ENCODE measurements at places on chromosomes 5 and 9.

GRCh38 chr5:42950456-42951292 is 89.4 kb downstream of the ANXA2R start:
- DNase-seq, result peak; percentile 41

GRCh38 chr5:36607838-36608783 is 1.7 kb downstream of the SLC1A3 start:
- no peak for DNase-seq

DNA sequence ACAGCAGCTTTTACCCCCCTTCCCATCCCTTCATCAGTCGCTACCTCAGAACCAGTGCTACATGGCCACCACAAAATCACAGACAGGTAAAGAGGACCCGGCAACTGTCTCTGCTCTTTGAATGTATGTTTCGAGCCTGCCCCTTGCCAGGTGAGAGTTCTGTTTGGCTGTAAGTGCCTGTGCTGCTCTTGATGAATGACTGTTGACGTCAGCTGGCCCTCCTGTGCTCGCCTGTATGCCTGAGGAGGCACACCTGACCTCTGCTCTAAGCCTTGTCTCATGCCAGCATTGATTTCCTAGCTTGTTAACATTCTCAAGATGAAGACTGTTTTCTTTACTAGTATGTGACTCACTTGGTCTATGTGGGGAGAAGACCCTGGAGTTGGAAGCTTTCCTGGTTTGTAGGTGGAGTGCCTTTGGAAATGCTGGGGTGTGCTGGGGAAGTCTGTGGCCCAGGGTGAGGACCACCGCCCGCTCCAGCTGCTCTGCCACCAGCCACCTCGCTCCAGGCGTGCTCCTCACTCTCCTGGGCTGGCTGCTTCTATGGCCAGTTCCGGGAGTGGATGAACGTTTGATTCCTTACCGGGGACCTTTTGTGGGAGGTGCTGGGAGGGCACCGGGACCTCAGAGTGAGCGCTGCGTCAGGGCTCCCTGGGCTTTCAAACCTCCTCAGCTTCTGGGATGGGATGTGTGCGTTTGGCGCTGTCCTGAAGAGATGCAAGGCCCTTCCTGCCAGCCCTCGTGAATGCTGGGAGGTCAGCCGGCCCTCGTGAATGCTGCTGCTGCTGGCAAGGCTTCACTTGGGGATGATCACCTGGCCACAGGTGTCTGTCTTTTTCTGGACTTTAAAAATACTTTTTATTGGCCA is 109.9 kb downstream of the EHMT1 start:
- no peak for DNase-seq

- DNase-seq, result no peak
These were observed 22.0 kb downstream of the OR2S2 start for GRCh38 chr9:35935755-35936509.

DNA sequence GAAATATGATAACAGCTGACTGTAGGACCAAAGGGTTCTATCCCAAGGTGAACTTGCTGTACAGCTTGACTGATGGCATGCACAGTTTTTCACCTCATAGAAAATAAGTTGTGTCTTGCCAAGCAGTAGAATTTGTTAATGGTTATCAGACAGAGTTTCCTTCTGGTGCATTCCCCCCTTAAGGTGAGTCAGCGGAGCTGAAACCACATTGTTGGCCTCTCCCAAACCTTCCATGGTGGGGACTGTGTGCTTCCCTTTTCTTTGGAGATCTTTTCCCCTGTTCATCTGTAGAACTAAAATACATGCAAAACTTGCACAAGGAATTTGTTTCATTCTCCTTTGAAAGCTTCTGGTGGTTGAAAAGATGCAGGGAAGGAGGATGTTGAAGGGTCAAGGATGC is 179.8 kb downstream of the FGF1 start:
- DNase-seq, result no peak

- DNase-seq, result no peak
These were observed 3.1 kb downstream of the CXXC5 start for GRCh38 chr5:139651043-139651834.

DNA sequence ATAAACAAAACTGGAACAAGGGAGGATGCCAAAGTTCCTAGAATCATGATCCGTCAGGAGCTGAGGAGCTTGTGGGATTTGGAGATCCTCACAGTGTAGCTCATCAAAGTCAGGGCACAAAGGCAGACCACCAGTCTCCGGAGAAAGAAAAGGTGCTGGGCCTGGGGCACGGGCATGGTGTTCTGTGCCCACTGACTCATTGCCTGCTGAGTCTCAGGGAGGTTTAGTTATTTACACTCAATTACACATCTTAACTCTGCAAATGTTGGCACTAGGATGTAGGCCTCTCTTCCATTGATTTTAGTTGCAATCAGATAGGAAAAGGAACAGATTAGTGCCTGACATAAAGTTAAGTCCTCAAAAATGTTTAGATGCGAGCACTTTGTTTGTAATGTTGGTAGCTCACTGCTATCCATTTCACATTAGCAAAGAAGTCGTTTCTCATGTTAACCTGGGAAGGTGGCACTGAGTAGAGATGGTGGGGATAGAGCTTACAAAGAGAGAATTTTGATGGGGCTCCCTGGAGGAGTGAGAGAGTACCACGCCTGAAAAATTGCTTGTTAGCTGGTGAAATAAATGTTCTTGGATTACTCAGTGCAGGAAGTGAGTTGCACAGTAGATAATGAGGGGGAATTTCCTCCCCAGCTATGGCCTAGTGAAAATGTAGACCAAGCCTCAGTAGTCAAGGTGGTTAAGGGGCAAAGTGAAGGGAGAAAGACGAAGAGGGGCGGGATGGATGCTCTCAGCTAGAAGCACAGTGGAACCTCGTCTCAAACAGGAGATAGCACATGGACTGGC is 109.5 kb upstream of the CD180 start:
- DNase-seq, result no peak

- DNase-seq, result no peak
These were observed 164.6 kb downstream of the ROR2 start for GRCh38 chr9:91785447-91785842.

GRCh38 chr9:23662320-23662719 is 163.7 kb downstream of the ELAVL2 start:
- DNase-seq, result no peak

- DNase-seq, result no peak
These were observed 2.4 kb downstream of the TTC39B start for GRCh38 chr9:15304632-15305031.

DNA sequence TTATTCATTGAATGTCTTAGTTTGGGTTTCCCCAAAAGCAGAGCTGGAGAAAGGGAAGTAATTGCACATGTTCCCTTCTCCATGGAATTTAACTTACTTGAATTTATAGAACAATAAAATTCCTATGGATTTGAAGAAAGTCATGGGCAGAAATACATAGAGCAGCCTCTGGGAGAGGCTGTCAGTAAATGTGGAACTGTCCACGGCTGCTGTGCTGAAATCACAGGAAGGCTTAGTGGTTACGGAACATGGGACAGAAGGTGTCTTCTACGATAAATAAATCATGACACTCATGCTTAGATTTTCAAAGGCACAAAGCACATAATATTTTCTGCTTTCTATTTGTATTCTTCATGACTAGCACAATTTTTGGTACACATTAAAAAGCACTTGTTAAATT is 440.6 kb upstream of the IZUMO3 start:
- DNase-seq, result no peak

GRCh38 chr9:136656795-136657611 is 5.7 kb upstream of the EGFL7 start:
- DNase-seq, result no peak

DNA sequence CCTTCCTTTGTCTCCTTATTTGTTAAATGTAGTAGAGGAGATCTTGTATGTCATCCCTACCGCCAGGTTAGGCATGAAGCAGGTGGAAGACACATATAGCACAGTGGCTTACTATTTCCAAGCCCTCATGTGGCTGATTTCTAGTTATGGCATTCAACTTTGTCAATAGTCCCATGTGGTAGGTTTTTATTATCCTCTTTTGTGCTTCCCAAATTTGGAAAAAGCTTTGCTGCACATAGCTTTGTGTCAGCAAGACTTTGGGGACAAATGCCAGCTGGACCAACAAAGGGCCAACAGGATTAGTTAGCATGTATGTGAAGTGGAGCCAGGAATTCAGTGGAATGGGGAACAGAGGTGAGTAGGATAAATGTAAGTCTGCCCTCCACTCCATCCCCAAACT is 276.3 kb downstream of the PSAT1 start:
- DNase-seq, result no peak

GRCh38 chr9:97735070-97735600 is 38.0 kb upstream of the XPA start:
- no peak for DNase-seq

DNA sequence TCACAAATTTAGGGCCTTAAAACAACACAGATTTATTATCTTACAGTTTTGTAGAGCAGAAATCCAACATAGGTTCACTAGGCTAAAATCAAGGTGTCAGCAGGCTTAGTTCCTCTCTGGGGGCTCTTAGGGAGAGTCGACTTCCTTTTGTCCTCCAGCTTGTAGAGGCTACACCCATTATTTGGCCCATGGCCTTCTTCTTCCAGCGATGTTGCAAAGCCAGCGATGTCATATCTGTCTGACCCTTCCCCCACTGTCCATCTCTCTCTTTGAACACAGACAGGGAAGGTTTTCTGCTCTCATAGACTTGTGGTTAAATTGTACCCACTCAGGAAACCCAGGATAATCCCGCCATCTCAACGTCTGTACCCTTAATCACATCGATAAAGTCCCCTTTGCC is 60.3 kb upstream of the SHB start:
- no peak for DNase-seq

- DNase-seq, result no peak
These were observed 10.3 kb downstream of the CNOT8 start for GRCh38 chr5:154868702-154869101.

GRCh38 chr9:101907466-101907865 is 169.0 kb upstream of the GRIN3A start:
- DNase-seq, result no peak

DNA sequence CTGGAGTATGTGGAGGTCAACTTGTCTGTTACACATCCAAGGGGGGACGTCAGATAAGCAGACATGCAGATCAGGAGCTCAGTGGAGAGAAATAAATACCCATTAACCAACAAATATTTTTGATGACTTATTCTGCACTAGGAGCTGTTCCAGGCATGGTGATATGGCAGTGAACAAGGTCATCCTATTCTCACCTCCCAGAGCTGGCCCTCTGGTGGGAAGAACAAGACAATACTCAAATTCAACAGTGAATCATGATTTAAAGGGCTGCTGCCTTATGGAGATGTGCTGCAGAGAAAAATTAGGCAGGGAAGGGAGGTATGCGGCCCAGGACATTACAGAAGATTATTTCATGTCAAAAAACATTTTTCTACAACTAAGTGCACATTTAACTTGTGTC is 36.5 kb downstream of the SYK start:
- no peak for DNase-seq

DNA sequence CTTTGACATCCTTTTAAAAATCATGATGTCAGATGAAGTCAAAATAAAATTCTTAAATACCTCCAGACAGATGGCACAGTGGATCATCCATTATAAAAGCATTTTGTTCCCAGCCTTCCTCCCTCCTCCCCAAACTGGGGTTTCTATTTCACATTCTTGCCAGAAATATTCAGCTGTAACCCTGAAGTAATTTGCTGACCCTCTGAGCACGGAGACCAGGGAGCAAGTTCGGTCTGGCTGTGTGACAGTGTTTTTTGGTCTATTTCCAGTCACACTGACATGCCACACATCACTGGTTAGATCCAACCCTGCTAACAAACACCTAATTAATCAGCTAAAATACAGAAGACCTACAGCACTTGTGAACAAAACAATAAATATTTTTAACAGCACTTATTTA is 126.2 kb upstream of the DMRT1 start:
- no peak for DNase-seq

GRCh38 chr5:178259623-178260536 is 27.3 kb upstream of the PHYKPL start:
- no peak for DNase-seq

GRCh38 chr5:42494414-42494813 is 71.2 kb downstream of the GHR start:
- DNase-seq, result no peak

GRCh38 chr9:118563677-118564076 is 805.6 kb downstream of the BRINP1 start:
- no peak for DNase-seq

DNA sequence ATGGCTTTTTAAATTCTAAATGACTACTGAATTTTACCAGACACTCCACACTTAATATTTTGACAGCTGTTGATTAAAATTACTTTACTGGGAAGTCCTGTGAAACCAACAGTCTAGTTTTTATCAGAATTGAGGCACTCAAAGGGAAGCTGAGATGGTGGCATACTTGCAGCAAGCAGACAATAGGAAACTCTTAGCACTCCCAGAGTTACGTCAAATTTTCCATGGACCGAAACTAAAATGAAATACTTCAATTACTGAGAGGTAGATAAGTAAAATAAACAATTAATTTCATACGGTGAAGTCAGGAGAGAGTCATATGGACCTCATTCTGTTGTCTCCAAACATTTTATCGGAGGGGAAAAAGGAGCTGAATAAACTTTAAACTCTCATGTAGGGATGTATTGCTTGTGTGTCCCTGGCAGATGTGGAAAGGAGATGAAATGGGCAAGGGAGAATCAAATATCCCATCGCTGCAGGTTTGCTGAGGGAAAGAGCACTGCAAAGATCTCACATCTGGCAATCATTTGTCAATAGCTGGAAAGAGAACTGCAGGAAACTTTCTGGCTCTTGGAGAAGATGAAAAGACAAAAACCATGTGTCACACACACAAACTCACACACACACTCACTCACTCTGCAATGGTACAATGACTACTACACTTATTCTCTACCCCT is 189.4 kb downstream of the BNC2 start:
- no peak for DNase-seq

GRCh38 chr5:113166852-113167366 is 190.3 kb downstream of the DCP2 start:
- no peak for DNase-seq

- peak; percentile 55 for DNase-seq
These were observed 22.0 kb downstream of the ADAMTS2 start for GRCh38 chr5:179323026-179323870.

- peak; percentile 38 for DNase-seq
These were observed 147.0 kb downstream of the CAVIN4 start for GRCh38 chr9:100724886-100725285.

GRCh38 chr5:6712142-6712576 is 1.1 kb upstream of the TENT4A start:
- DNase-seq, result no peak

GRCh38 chr9:35862328-35862727 is 7.9 kb downstream of the OR13J1 start:
- DNase-seq, result no peak

- DNase-seq, result no peak
These were observed 159.7 kb upstream of the CDH12 start for GRCh38 chr5:23012842-23013241.

GRCh38 chr9:109813829-109814228 is 33.8 kb downstream of the PALM2AKAP2 start:
- DNase-seq, result no peak
